ENCODE measurements at places on chromosomes 2 and 18.

DNA sequence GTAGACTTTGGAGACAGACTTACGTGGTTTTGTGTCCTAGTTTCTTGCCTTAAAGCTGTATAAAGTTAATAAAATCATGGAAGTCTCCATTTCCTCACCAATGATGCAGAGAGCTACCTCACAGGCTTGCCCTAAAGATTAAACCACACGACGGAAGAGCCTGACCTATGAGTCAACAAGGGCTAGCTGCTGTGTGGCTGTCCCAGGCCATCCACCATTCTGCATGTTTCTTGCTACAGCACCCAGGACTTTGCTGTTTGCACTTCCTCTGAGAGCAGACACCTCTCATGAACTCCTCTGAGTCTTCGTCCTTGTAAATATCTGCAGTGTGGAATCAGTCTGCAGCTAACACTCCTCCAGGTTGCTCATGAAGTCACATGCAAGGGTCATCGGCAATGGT, 160.0 kb upstream of the TRIB2 start:
- DNase-seq: no peak

DNA sequence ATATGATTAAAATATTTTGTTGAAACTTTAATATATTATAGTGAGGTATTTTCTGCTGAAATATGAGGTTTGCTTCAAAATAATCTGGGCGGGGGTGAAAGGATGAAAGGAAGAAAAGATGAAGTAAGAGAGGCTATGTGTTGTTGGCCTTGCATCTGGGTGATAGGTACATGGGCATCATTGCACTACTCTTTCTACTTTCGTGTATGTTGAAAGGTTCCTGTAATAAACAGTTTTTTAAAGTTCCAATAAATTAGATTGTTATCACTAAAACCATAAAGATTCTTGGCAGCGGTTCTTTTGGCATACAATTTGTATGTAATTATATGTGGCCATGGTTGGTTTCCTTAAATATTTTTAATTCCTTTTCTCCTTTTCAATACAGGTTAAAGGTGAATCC, 23.6 kb upstream of the MSH2 start:
- no peak for DNase-seq

DNA sequence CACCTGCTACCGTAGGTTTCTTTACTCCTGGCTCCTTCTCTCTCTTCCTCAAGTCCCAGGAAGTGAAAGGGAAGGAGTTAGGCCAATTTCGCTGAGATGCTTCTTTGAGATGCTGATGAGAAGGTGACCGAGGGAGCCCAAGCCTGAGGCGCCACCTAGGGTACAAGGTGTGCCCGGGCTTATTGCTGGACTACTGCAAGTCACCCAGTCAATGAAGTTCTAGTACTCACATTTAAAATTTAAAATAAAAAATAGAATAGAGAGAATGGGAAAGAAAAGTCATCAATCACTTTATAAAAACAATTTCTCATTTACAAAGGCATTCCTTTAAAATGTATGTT, 45.3 kb downstream of the ACAA2 start:
- DNase-seq: no peak

DNA sequence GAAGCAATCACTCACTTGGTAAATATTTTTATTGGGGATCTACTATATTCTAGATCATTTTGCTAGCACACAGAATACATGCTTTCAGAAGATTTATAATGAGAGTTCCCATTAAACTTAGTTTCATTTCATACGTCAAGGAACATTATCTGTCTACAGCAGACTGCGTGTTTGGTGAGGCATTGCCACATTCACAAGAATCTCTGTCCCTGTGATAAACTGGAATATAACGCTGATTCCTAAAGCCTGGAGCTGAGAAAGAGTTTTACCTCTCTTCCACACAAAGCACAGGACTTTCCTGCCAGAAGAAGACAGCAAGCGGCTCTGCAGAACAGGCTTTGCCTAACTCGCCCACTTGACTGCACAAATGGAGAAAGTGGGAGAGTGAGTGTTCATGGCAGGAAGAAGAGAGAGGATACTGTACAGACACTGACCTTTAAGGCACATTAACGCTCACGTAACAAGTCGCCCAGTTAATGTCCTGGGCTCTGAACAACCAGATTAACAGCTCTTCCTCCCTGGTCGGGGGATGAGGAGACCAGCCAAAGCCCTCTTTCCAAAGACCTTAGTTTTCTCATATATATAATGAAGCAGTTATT, 356.2 kb downstream of the GPD2 start:
- DNase-seq: no peak

- no peak for DNase-seq
These were observed 47.4 kb upstream of the SIX3 start for GRCh38 chr2:44894058-44894457.

GRCh38 chr2:160332318-160332717, 132.2 kb upstream of the ITGB6 start:
- DNase-seq: peak; percentile 85

- DNase-seq: no peak
These were observed at the start of gene CAPN13 for GRCh38 chr2:30807249-30807648. Gene CAPN13, minus strand, starts transcription at chr2:30807446. Its CDS starts 20,121 bp downstream, at chr2:30787325.

GRCh38 chr2:11675423-11676112, 5.6 kb upstream of the NTSR2 start:
- DNase-seq: no peak
